ENCODE measurements at places on chromosomes 1 and 21. TPM values are rescaled to one million over a fixed set of nuclear protein-coding genes. Genes with fewer than 3 reads are reported as not detected.

- DNase-seq = no peak
These were observed 26.4 kb downstream of the KRTAP10-1 start for GRCh38 chr21:44513389-44514217.

- no peak for DNase-seq
These were observed 150.8 kb downstream of the PEX14 start for GRCh38 chr1:10625554-10625953.

GRCh38 chr1:34910425-34910824 lies 19.0 kb downstream of the DLGAP3 start:
- DNase-seq = no peak

GRCh38 chr1:28775121-28775942 lies 36.6 kb upstream of the OPRD1 start:
- DNase-seq = no peak

GRCh38 chr1:223033658-223034057 lies 109.4 kb downstream of the TLR5 start:
- no peak for DNase-seq

GRCh38 chr1:25467616-25468015 lies 36.9 kb downstream of the MACO1 start:
- no peak for DNase-seq

DNA sequence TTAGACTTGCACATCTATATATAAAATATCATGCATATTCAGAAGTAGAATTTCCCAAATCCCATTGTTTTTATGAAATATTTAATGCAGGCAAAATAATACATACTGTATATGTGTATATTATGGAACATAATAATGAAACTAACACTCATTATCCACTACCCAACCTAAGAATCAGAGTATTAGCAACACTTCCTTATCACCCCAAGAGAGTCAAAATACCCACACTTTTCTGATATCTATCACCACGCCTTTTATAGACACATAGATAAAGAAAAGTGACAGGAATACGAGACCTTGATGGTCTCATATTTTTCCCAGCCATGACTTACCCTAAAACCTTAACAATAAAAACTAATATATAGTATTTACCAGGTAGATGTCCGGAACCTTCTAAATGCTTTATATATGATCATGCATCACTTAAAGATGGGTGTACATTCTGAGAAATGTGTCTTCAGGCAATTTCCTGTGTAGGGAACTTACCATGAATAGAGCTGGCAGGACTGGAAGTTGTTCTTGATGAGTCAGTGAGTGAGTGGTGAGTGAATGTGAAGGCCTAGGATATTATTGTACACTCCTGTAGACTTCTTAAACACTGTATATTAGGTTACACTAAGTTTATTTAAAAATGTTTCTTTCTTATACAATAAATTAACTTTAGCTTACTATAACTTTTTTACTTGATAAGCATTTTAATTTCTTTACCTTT lies 45.5 kb downstream of the TNFSF4 start:
- DNase-seq = peak; percentile 59

CRYBG2 gene
- not detected for total RNA-seq

ANKRD35 gene
- 1.8 TPM for total RNA-seq
